ENCODE measurements at places on chromosomes 1 and 21.
A peak's percentile ranks its signal among the peaks of the same experiment; 100 is the strongest.

DNA sequence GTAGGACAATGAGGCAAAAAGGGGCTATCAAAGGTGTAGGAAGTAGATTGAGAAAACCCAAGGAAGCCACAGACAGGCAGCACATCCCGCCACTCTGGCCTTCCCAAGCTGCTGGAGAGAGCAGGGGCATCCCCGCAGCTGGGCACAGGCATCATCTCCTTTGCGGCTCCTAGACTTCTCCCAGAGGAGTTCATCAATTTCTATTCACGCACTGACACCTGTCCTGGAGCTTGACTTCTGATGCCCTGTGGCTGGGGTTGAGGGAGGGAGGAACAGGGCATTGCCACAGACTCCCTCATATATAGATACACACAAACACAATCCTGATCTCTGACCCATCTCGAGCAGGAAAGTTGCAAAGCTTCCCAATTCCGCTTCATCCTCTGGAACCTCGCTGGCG, 1.9 kb upstream of the TFAP2E start:
- DNase-seq = no peak

GRCh38 chr1:75170981-75171380, 36.8 kb downstream of the LHX8 start:
- DNase-seq = no peak

GRCh38 chr1:198234520-198235251, 77.9 kb downstream of the NEK7 start:
- DNase-seq = no peak

DNA sequence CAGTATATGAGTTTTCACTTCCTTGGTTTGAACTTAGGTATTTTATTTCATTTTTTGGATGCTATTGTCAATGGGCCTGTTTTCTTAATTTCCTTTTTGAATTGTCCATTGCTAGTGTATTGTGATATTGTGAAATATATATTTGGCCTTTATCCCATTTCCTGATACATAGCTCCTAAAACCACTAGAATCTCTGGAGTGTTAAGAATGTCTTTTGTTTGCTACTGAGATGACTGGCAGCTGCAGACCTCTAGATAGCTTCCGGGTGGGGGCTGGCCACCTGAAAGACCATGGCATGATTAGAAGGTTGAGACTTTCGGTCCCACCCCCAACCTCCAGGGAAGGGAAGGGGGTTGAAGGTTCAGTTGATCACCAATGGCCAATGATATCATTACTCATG, 245.4 kb downstream of the KCNJ6 start:
- no peak for DNase-seq

DNA sequence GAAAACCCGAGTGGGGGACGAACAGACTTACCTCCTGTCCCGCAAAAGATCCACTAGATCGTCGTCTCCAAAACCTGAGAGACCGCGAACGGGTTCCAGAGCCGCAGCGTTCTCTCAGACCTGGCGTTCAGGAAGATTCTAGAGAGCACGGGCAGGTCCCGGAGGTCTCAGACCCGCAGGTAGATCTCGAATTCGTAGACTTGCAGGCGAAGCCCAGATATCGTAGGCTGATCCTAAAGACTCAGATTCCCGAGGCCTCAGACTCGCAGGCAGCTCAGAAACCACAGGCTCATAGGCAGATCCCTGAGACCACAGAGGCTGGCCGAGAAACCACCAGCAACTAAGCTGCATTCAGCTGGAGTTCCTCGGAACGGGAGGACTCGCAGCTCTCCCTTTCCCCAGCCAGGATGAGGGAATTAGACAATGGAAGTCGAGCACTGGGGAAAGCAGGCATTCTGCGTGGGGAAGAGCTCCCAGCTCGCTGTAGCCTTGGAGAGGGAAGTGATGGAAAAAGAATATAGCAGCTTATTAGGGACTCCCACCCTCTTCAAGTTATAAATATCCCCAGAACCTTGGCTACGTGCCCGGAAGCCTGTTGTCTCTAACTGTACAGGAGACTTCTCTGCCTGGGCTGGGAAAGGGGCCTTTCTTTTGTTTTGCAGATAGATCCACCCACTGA, at the start of gene ZNF436:
TSS of gene ZNF436 (minus strand) at position 502 of the 679 bp plus-strand sequence. CDS start 1,831 bp downstream, outside the sequence.
- DNase-seq = peak; percentile 62

GRCh38 chr1:92877081-92877711, 45.4 kb downstream of the RPL5 start:
- no peak for DNase-seq

DNA sequence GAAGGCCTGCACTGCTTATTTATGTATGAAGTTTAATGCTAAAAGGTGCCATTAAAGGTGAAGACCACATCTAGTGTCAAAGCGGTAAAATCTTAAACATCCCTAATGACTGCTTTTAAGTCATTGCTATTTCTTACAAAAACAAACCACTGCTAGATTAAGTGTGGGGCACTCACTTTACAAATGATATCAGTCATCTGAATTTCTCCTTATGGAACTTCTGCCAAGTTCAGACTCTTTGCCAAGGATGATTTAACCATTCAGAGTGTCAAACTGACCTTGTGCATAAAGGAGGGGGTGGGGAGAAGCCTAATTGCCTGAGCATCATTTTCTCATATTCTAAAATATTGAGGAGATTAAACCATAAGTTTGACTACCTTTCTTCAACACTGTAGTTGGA, 271.5 kb downstream of the TGFB2 start:
- no peak for DNase-seq

GRCh38 chr1:46503421-46503820, 13.8 kb downstream of the DMBX1 start:
- DNase-seq = no peak

DNA sequence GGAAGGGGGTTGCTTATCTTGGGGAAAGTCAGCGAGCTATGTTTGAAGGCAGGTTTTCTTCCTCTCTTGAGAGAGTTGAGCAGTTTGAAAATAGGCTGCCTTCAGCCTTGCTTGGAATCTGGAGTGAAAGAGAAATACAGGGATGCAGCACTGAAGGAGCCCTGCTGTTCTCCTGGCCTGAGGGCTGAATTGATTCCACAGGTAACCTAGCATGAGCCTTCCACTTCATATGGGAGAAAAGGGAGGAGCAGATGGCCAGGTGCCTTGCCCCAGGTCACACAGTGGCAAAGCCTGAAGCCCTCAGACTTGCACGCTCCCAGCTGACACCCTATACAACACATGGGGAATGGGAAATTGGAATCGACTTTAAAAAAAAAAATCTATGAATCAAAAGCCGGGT, 88.0 kb upstream of the WLS start:
- no peak for DNase-seq

DNA sequence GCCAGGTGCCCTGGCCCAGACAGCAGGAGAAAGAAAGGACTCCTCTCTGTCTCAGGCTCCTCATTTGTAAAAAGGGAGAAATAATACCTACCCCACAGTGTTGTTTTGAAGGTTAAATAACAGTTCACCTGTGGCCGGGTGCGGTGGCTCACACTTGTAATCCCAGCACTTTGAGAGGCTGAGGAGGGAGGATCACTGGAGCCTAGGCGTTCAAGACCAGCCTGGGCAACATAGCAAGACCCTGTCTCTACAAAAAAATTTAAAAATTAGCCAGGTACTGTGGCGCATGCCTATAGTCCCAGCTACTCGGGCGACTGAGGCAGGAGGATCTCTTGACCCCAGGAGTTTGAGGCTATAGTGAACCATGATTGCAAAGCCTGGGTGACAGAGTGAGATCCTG, 2.5 kb upstream of the TMEM200B start:
- DNase-seq = no peak

DNA sequence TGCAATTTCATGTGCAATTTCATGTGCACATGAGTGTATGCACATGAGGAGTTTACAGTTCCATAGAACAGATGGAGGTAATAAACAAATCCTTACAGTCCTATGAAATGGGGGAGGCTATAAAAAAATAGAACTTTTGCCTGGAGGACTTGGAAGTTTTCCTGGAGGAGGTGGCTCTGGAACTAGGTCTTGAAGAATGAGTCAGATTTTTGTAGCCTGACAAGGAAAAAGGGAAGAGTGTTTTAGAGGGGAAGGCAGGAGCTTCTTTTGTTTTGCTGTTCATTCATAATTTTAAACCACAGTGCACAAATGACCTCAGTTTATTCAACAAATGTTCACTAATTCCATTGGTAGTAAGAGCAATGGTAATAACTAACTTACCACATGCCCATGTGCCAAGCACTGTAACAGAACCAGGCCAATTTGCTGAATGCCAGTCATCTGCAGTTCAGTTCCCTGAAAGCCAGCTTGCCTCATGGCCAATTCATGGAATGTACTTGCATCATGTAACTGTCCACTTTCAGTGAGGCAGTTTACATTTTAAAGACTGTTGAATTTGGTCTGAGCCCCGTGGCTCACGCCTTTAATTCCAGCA, 2.7 kb downstream of the DIO1 start:
- DNase-seq = no peak

DNA sequence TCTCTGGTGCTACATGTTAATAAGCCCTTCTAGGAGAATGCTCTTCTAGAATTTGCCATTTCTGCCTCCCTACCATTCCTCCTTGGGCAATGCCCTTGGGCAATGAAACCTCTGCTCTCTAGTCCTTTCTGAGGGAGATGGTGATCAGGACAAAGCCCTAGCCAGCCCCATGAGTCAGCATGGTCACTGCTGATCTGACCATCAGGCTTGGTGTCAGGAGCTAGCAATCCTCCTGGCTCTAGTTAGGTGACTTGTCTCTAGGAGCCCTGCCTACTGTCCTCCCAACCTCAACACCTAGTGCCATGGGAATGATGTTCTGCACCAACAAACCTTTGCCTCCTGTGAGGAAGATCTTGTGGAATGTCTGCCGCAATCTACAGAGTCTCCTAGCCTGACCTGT, 89.8 kb downstream of the NMNAT2 start:
- no peak for DNase-seq

- no peak for DNase-seq
Measured at GRCh38 chr21:20270365-20271055, 727.7 kb upstream of the NCAM2 start.

DNA sequence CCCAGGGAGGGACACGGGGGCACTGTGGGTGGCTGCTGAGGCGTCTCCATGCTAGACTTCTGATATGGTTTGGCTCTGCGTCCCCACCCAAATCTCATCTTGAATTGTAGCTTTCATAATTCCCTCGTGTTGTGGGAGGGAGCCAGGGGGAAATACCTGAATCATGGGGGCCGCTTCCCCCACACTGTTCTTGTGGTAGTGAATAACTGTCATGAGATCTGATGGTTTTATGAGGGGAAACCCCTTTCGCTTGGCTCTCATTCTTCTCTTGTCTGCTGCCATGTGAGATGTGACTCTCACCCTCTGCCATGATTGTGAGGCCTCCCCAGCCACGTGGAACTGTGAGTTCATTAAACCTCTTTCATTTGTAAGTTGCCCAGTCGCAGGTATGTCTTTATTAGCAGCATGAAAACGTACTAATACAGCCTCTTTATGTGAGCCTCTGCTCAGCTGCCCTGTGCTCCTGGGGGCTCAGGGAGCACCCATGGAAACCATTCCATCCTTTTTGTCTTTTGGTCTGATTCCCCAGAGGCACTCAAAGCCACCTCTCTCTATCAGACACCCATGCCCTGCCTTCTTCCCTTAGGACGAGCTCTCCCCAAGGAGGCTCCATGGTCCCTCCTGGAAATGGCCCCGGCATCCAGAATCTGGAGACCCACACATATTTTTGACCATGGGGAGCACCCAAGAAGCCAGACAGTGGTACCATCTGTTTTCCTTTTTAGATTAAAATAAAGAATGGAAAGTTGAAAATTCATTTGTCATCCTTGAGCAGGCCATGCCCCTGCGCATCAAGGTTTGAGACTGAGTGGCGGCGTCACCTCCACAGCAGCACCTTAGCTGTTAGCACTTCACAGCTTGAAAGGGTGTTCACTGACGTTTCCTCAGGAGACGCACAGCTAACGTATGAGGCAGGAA, 65.9 kb upstream of the FAM20B start:
- no peak for DNase-seq

DNA sequence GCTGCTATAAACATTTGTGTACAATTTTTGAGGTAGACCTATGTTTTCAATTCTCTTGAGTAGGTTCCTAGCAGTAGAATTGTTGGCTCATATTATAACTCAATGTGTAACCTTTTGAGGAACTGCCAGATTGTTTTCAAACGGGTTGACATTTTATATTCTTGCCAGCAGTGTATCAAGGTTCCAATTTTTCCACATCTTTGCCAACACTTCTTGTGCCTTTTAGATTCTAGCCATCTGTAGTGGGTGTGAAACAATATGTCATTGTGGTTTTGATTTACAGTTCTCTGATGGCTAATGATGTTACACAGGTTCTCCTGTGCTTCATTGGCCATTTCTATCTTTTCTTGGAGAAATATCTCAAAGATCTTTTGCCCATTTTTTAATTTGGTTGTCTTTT, 36.4 kb downstream of the MAP3K7CL start:
- DNase-seq = no peak

DNA sequence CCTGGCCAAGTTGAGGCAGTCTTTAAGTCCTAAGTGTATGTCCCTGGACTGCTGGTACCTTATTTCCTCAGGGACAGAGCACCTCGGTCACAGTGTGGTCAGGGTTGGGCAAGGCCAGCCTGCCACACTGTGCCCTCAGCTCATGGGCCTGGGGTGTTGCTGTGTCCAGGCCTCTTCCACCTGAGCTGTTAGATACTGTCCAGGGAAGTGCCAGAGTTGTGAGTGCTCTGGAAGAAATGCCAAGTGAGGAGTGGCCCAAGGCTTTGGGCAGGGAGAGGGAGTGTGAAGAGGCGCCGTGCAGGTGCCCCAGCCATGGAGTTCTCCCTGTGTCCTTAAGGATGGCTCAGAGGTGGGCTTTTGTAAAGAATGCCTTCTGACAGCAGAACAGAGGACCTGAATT, 15.3 kb downstream of the URB2 start:
- no peak for DNase-seq

GRCh38 chr1:103254691-103255090, 146.4 kb upstream of the COL11A1 start:
- DNase-seq = no peak

- no peak for DNase-seq
Measured at GRCh38 chr1:165565751-165566490, 22.1 kb downstream of the LRRC52 start.

GRCh38 chr1:233672732-233673131, 58.8 kb downstream of the KCNK1 start:
- no peak for DNase-seq

DNA sequence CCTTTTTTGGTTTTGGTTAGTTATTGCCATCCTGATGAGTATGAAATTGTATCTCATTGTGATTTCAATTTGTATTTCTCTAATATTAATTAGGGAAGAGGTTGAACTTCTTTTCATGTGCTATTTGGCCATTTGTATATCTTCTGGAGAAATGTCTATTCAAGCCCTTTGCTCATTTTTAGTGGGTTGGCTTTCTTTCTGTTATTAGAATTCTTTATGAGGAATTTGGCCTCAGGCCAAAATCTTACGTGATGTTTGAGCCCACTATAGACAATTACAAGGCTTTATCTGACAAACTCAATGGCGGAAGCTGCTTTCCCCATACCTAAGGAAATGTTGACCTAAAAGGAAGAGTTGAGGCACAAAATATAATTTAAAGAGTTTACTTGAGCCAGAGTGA, 32.9 kb downstream of the IVNS1ABP start:
- DNase-seq = no peak

Data from NCI-H187 (cell line).